Stromal cell of bone marrow (primary cell): ENCODE measurements at places on chromosomes 5 and 9.

DNA sequence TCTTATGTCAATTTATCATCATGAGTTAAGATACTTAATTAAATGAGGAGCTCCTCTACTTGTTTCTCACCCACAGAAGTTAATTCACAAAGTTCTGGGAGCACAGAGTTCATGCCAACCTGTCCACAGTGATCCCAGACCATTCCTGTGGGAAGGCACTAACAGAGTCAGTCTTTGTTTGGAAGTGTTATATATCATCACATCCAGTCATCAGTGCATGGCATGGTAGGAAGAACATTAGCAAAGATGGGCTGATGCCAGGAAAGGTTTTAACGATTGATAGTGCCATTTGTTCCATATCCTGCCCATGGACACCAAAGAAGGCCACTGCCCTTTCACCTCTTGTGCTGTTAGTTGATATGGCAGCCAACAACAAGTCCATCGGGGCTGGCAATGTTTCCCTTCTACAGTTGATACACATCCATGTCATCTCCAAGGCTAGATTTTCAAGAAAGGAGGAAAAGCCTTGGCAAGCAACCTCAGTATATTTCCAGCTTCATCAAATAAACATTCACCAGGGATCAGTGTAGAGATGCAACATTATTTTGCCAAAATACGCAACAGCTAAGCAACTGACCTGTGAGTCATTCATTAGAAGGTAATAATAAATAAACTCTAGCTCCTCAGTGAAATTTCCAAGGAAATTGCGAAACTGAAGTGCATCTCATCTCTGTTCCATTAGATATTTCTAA is 169.6 kb downstream of the RORB start:
- DNase-seq, result peak; percentile 5

- DNase-seq, result no peak
These were observed 346.5 kb downstream of the NFIB start for GRCh38 chr9:13967438-13967837.

GRCh38 chr5:128334010-128334716 is 203.9 kb downstream of the FBN2 start:
- DNase-seq, result no peak

DNA sequence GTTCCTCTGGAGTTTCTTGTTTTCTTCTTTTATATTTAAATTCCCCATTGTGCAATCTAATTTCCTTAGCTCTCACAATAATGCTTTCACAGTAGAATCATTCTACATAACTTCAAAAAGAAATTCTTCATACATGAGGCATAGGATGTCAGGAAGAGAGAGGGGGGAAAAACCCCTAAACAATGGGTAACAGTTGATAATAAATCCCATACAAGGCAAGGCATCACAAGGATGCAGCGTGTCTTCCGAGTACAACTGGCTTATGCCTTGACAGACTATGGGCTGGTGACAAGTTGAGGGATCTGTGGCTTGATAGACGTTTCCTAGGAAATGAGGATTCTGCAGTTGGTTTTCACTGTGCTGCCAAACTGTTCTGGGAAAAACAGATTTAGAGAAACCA is 247.4 kb downstream of the ARL15 start:
- DNase-seq, result peak; percentile 36

DNA sequence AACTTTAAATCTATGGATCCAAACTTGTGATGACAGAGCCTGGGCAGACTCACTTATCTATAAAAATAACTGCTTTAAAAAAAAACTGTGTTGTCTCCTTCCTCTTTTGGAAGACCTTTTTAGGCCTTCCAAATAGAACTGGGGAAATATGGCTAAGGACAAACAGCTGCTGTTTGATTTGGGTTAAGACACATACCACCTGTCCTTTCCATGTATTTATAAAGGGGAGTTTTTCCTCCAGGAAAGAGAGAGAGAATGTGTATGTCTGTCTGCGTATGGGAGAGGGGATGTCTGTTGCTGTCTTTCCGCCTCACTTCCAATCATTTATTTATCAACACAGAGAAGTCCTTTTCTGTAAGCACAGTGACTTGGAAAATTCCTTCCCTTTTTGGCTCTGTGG is 2.8 kb downstream of the ARHGEF37 start:
- no peak for DNase-seq
